Esophagus muscularis mucosa (tissue), 4 donors: ENCODE measurements at places on chromosomes 6 and 20. TPM values are rescaled to one million over a fixed set of nuclear protein-coding genes. Genes with fewer than 3 reads are reported as not detected.

GRCh38 chr6:20211941-20212391 lies 303 bp downstream of the MBOAT1 start:
- peak overlapping the region; percentile 86 for H3K27ac ChIP-seq
- peak overlapping the region; percentile 90 for H3K4me3 ChIP-seq
- H3K27me3 ChIP-seq = no peaks in the 10 kb centered on the region
- peak; percentile 85 for DNase-seq

GRCh38 chr20:61819921-61820825 lies 245.5 kb downstream of the TAF4 start:
- no peak overlapping the region for H3K4me3 ChIP-seq
- no peak overlapping the region for H3K27ac ChIP-seq
- no peaks in the 10 kb centered on the region for H3K36me3 ChIP-seq
- no peaks in the 10 kb centered on the region for H3K4me1 ChIP-seq
- H3K27me3 ChIP-seq = peaks cover 16% of the 10 kb centered on the region

ZBTB46 gene
- 22.8 TPM for total RNA-seq

- H3K4me1 ChIP-seq = peaks cover 83% of the 10 kb centered on the region
- H3K36me3 ChIP-seq = no peaks in the 10 kb centered on the region
- H3K27me3 ChIP-seq = no peaks in the 10 kb centered on the region
- peak overlapping the region; percentile 22 for H3K27ac ChIP-seq
Measured at GRCh38 chr6:163460307-163460782, 45.8 kb downstream of the QKI start.

UBE2C gene
- total RNA-seq = 0.83 TPM

PERP gene
- total RNA-seq = 123 TPM

DNA sequence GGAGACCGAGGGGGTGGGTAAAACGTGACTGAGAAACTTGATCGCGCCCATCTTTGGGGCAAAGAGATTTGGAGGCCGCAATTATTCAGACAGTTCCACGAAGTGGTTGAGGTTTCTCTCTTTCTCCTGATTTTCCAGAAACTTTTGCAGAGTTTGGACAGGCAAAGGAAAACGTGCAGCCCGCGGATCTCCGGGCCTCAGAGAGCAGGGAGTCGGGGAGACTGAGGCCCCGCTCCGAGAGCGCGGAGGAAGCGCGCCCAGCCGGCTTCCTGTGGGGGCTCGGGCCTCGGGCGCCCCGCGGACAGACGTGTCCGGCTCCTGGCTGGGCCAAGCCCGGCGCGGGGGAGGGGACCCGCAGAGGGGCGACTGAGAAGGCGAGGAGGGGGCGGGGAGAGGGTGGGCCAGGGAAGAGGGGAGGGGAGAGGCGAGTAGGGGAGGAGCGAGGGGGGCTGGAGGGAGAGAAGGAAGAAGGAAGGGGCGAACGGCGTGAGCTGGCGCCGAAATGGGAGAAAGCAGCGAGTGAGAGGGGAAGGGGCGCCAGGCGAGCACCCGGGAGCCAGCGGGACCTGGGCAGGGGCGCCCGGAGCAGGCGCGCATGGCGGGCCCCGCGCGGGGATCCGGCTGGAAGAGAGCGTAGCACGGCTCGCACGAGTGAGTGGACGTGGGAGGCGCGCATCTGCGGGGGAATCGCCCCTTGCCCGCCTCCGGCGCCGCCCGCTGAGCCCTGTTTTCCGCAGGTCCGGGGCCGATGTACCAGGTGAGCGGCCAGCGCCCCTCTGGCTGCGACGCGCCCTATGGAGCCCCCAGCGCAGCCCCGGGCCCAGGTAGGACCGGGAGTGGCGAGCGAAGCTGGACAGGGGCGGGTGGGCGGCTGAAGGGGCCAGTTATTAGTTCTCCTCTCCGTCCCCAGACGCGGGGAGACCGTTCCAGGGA lies at the start of gene MDFI:
TSS of gene MDFI (plus strand) at position 467 of the 933 bp plus-strand sequence. CDS start at position 749, 282 bp downstream.
- H3K27me3 ChIP-seq = peaks cover 34% of the 10 kb centered on the region
- peak within 1 kb of the TSS; percentile 53 for H3K4me3 ChIP-seq
- no peak for DNase-seq
- peaks cover 35% of the 10 kb centered on the region for H3K4me1 ChIP-seq
- H3K27ac ChIP-seq = peak within 1 kb of the TSS; percentile 20

ZKSCAN3 gene
- 8.1 TPM for total RNA-seq

DNA sequence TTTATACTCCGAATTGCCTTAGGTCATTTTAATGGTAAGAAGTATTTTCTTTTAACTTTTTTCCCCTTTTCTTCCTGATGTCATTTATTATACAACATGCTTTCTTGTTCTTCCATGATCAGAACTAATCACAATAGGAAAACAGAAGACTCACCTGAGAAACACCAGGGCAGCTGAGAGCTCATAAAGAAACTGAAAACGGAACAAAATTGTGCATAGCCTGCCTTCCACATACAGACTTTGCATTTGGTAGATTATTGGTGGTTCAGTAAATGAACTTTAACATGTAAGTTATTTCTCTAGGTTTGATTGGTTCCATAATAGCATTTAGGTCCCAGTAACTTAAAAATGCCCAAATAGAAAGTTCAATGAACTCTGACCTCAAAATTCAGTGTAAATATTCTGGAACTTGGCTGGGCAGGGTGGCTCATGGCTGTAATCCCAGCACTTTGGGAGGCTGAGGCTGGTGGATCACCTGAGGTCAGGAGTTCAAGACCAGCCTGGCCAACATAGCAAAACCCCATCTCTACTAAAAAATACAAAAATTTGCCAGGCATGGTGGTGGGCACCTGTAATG lies 161.1 kb upstream of the DTNBP1 start:
- no peak overlapping the region for H3K4me3 ChIP-seq
- no peak overlapping the region for H3K27ac ChIP-seq
- no peak for DNase-seq
- H3K36me3 ChIP-seq = no peaks in the 10 kb centered on the region
- H3K27me3 ChIP-seq = no peaks in the 10 kb centered on the region

BEND3 gene
- total RNA-seq = 0.83 TPM

- no peak for DNase-seq
- H3K4me3 ChIP-seq = peak within 1 kb of the TSS; percentile 46
- no peaks in the 10 kb centered on the region for H3K36me3 ChIP-seq
- H3K27me3 ChIP-seq = peaks cover 48% of the 10 kb centered on the region
- H3K27ac ChIP-seq = no peak within 1 kb of the TSS
- peaks cover 31% of the 10 kb centered on the region for H3K4me1 ChIP-seq
Measured at GRCh38 chr6:10886691-10887502, at the start of gene SYCP2L. SYCP2L (plus strand) TSS chr6:10887052; CDS start chr6:10887127, 75 bp downstream.

GRCh38 chr6:87572883-87573282 lies 16.9 kb downstream of the RARS2 start:
- DNase-seq = no peak
- H3K4me3 ChIP-seq = no peak overlapping the region
- peaks cover 5% of the 10 kb centered on the region for H3K36me3 ChIP-seq
- no peak overlapping the region for H3K27ac ChIP-seq
- peaks cover 22% of the 10 kb centered on the region for H3K4me1 ChIP-seq

GRCh38 chr6:136059308-136059707 lies 190.8 kb downstream of the MTFR2 start:
- no peak overlapping the region for H3K27ac ChIP-seq
- H3K4me3 ChIP-seq = no peak overlapping the region
- peaks cover 39% of the 10 kb centered on the region for H3K4me1 ChIP-seq
- H3K36me3 ChIP-seq = no peaks in the 10 kb centered on the region
- H3K27me3 ChIP-seq = no peaks in the 10 kb centered on the region
